Left lung (tissue), 14 donors: ENCODE measurements at places on chromosomes 7 and 10.

GRCh38 chr10:131617113-131617858 is 283.5 kb upstream of the PPP2R2D start:
- no peak for DNase-seq

- no peak for DNase-seq
These were observed 39.8 kb downstream of the SEM1 start for GRCh38 chr7:96669812-96670211.

GRCh38 chr10:124116771-124117510 is 23.5 kb upstream of the CHST15 start:
- no peak for DNase-seq

GRCh38 chr10:62577666-62578291 is 203.6 kb downstream of the ZNF365 start:
- no peak for DNase-seq

DNA sequence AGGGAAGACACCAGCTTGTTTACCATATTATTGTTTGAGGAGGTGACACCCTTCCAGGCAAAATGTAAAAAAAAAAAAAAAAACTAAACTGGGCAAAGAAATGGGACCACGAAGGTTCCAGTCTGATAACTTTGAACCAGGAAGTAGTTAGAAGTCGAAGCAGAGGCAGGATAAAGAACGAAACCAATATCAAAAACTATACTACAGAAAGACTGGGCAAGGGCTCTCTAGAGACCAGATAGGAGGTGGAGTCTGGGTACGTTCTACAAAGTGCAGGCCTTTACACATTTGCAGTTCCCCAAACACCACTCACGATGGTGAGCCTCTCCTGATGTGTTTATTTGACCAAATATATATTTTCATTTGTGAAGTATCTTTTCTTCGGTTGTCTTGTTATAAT is 125.7 kb upstream of the CDK1 start:
- no peak for DNase-seq

DNA sequence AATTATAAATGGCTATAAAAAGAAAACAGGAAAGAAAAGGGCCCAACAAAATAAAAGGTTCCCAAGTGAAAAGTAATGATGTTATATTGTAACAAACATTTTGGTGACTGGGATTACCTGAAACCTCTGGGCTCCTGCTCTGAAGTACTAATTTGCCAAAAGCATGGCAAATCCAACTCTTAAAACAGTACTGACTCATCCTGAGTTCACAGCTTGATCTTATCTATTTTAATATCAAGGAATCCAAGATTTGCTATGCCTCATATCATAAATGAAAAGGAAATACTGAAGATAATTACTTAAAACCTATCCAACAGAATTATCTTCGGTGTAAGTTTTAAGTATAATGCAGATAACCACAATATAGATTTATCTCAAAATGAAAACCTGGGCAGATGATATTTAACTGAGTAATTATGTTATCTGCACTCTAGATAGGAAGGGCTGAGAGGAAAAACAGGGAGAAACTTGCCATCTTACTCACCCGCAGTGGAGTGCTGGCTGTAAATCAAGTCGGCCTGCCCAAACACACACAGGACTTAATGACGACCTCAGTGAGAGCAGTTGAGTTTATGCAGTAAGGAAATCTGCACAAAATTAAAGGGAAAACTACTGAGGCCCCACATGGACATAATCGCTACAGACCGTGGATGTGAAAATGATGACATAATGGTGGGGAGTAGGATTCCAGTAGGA is 48.4 kb downstream of the MPP7 start:
- no peak for DNase-seq

DNA sequence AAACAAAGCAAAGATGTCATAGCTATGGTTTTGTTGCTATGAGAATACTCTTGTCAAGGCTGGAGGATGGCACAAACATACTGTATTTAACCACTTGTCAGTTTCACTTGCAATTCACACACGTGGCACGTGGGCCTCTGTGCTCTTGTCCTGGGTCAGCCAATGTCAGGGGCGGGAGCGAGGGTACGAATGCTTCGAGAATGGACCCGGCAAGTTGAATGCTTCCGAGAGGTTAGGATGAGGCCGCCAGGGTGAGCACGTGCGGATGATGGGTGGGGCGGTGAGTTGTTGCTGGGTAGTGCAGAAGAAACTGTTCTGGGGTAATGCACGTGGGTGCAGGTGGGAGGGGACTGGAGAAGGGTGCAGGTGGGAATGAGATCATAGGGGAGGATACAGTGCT is 10.4 kb upstream of the OCM2 start:
- no peak for DNase-seq

DNA sequence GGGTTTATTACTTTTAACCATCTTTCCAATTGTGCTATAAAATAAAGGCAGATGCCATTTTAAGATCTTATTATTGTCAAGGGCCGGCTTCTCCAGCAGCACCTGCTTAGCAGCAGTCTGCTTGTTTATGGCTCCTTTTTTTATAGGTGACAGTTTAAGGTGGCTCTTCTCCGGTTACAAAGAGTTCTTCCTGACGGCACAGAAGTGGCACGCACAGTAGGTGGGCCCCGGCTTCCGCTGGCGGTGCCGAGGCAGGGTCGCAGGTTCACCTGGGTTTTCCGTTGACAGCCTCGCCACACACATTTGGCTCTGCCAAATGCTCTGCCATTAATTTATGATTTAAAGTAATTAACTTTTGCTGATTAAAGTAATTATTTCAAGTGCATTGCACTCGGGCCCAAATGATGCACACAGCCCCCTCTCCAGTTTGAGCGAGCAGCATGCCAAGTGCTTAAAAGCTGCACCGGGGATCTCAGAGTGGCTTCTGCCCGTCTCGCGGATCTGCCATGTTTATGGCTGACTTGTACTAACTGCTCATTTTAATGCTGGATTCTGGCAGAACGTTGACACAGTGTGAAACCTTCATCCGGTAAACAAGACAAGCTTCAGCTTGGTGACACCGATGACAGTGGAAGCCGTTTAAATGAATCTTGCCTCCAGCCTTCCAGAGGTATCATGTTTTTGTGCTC is 355.1 kb upstream of the MKI67 start:
- DNase-seq = no peak

DNA sequence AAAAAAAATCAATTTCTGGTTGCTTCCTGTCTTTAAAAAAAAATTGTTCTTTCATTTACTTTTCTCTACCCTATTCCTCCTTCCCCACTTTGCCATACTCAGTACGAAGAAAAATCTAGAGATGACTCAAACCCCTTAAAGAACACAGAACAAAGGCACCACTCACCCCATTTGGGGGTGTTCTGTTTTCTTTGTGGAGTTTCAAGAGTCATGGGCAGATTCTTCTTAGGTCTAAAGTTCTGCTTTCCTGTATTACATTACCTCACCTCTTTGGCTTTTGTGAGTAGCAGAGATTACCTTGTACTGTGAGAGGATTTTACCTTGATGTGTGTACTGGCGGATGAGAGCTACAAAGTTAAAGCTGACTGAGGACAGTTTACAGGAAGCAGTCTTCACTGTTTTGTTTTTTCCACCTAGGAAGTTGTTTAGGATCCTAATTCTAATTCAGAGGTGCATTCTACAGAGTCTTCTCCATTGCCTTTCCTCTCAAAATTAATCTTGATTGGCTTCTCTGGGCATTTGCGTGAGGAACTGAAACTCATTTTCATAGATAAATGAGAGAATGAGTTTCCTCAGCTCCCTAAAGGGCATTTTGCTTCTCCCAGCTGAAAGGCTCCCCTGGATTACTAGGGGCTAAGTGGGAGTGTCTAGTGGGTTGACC is 20.7 kb downstream of the AVL9 start:
- no peak for DNase-seq
